Thoracic aorta endothelial cell (primary cell): ENCODE measurements at places on chromosomes 7 and 10. TPM values are rescaled to one million over a fixed set of nuclear protein-coding genes. Genes with fewer than 3 reads are reported as not detected.

The C10orf120 gene
- not detected in 2 replicates for total RNA-seq

The ACSM6 gene
- not detected in 2 replicates for total RNA-seq

The TNS3 gene
- total RNA-seq, result 22.2 and 58.2 TPM in 2 replicates

The CXCL12 gene
- total RNA-seq, result 0.14 and 1.2 TPM in 2 replicates

The ELMO1 gene
- 77.8 and 84.6 TPM in 2 replicates for total RNA-seq
